ENCODE measurements at places on chromosomes 5 and 9. TPM values are rescaled to one million over a fixed set of nuclear protein-coding genes. Genes with fewer than 3 reads are reported as not detected.
A peak's percentile ranks its signal among the peaks of the same experiment; 100 is the strongest.

The PHF24 gene
- total RNA-seq: 0.93 TPM

The CEL gene
- total RNA-seq: 2.8 TPM

The TRIM7 gene
- total RNA-seq: 3.5 TPM

The PRSS3 gene
- total RNA-seq: not detected

The CTNNAL1 gene
- total RNA-seq: 36.6 TPM

The HK3 gene
- 36.2 TPM for total RNA-seq

The TMOD1 gene
- 57.8 TPM for total RNA-seq

The OGN gene
- 64.0 TPM for total RNA-seq

The ELAVL2 gene
- total RNA-seq: 0.05 TPM

The GPR150 gene
- total RNA-seq: 0.23 TPM

The GFRA3 gene
- 0.43 TPM for total RNA-seq

The GPX8 gene
- 26.1 TPM for total RNA-seq

- no peak for DNase-seq
These were observed 14.6 kb downstream of the PLEKHG4B start for GRCh38 chr5:106587-106986.

GRCh38 chr9:129437626-129438323, 183.1 kb downstream of the C9orf50 start:
- no peak for DNase-seq

DNA sequence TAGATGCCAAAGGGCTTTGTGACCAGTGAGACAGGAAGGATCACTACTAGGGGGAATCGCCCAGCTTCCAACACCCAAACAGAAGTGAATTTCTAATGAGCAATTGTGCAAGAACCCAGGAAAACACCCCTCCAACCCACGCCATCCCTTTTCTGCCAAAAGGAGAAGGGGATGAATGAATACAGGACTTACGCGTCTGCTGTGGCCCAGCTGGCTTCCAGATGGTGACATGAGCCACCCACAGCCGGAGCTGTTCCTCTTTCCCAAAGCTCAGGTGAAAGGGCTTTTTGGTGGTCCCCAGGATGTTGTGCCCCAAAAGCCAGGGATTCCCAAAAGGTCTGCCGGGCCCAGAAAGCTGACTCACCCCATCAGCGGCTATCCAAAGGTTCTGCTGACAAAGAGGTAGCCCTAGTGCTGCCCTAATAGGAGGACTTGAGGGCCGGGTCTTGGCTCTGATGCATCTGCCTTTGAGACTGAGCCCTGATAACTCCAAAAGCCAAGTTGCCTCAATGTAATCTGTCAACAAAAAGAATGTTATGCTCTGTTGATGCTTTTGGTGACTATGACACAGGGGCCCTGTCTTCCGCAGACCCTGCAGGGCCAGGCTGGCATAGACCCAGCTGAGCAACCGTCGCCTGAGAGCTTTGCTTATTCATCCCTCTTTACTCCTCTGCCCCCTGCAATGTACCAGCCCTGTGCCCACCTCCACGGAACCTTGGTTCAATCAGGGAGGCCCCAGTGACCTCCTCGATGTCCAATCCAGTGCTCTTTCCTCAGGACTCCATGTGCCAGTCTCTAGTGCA, 14.5 kb downstream of the GSN start:
- DNase-seq: peak; percentile 90

- peak; percentile 93 for DNase-seq
These were observed 931 bp downstream of the FAM219A start for GRCh38 chr9:34457266-34458012.

DNA sequence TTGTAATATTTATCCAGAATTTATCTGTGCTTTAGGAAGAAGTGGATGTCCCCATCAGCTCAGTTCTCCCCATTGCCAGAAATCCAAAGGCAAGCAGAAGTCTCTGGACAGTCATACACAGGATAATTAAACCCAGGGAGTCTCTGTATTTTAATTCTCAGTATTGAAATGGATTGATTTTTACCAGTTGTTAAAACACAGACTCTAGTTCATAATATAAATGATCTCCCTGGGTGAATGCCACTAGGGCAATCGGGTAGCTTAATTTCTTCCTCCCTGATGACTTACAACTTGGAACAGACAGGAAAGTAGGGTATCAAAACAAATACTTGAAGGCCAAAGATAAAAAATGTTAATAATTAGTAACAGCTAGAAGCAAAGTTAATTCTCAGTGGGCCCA, 66.5 kb upstream of the DAP start:
- DNase-seq: no peak

DNA sequence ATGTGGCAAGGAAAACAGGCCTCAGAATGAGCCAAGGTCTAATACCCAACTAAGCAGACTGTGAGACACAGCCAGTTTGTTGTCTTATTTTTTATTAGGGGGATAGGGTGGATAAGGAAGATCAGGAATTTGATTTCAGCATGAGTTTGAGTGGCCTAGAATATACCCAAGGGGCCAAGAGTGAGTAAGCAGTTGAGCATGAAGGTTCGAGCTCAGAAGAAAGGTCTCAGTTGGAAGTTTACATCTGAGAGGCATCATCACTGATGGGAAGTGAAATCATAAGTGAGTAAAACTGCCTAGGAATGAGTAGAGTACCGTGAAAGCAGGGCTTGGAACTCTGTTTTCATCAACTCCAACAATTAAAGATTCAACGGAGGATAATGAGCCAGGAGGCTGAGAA, 12.6 kb downstream of the PSMD5 start:
- DNase-seq: no peak

DNA sequence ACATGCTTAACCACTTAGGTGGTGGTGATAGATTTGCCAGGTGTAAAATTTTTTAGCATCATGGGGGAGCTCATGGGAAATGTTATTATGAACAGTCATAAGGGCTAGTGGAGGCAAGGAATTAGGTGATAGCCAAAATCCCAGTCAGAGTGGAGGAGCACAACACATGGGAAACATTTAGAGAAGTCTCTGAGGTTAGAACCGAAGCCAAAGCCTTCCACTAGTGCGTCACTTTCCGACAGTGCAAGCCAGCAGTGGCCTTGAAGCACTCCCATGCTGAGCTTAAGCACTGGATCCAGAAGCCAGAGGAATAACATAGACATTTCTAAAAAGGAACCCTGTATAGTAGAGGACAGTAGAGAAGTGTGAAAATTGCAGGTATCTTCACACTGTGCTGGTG, 101.5 kb upstream of the SNX2 start:
- peak; percentile 89 for DNase-seq

- no peak for DNase-seq
These were observed 791.7 kb upstream of the CDH10 start for GRCh38 chr5:25436452-25436851.

DNA sequence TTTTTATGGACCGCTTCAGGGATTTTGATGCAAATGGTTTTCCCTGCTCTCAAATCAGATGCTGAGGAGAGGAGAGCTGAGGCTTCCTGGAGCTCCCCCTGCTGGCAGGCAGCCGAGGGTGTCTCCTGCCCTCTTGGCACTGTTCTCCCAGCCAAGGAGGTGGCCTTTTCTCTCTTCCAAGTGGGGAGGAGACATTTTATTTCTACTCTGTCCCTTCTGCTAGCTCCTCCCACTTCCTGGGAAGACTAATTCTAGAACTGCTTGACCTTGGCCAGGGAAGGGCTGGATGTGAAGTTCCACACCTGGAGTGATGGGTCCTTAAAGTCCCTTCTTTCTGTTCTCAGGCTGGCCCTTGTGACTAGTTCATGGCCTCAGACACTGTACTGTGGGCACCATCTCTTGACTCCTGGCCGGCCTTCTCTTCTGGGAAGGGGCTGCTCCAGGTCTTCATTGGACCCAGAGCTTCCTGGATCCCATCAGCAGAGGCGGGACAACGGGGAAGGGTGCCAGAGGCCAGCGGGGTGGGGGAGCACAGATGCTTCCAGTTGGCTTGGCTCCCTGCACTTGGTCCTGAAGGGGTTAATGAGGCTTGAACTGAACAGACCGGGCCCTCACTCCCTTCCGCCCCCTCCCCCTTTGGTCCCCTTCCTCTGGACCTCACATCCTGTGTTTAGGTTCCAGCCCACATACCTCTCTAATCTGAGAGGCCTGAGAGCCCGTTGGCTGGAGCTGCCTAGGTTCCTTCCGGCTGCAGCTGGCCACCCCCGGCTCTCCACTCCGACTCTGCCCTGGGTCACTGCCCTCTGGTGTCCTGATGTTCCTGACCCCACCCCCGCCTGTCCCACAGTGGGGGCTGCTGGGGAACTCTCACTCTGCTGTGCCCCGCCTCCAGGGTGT, 32.1 kb downstream of the PTPA start:
- DNase-seq: peak; percentile 97

- no peak for DNase-seq
These were observed 95.9 kb downstream of the CDH9 start for GRCh38 chr5:26942481-26942880.

DNA sequence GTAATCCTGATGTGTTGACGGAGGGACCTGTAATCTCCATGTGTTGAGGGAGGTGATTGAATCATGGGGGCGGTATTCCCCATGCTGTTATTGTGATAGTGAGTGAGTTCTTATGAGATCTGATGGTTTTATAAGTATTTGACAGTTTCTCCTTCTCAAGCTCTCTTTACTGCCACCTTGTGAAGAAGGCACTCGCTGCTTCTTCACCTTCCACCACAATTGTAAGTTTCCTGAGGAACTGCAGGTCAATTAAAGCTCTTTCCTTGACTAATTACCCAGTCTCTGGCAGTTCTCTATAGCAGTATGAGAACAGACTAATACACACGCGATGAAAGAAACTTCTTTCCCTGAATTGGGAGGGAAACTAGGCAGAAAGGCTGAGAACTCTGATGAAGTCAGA, 141.1 kb upstream of the RAD23B start:
- DNase-seq: no peak

DNA sequence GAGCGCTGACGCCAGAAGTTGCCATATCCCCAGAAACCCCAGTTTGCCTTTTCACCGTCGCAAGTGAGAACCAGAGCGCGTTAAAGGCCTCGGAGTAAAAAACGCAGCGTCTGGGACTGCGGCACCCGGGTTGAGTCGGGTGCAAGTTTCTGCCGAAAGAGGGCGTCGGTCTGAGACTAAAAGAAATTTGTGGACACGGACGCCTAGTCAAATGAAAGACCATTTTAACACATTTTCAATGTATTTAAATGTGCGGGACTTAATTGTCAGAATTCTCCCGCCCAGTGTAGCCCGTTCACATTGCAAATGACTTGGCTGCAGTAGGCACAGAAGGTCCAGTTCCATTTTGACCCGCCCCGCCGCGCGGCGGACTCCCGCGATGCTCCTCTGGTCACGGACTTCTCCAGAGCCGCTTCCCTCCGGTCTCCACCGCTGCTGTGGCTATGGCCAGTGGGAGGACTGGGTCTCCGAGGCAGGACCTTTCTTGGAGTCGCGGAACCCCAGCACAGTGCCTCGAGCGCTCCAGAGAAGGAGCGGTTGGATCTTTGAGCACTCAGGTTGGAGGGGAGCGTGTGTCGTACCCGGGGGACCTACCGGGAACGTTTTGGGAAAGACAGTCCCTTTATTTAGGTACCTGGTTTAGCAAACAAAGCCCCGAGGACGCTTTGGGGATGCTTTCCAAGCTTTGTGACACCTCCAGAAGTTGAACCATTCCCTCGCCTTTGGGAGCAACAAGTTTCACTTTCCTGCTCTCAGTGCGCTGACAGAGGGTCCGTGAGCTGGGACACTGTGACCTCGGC, 1.2 kb upstream of the NPR3 start:
- peak; percentile 89 for DNase-seq

- no peak for DNase-seq
These were observed 5.4 kb downstream of the UBE2QL1 start for GRCh38 chr5:6453937-6454560.

DNA sequence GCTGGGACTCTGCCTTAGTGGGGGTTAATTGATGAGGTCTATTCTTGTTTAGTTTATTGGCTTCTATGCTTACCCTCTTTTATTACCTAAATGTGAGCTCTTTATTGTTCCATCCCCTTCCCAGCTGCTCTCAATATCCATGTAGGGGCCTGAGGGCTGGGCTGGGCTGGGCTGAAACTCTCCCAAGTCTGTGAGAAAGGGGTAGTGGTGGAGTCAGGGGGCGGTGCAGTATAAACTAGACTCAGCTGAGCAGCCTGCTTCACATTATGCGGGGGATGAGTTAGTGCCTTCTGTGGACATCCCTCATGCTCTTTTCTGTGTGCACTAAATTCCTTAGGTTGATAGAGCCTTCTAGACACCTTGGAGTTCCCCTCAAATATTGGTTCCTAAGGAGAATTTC, 451.8 kb upstream of the PTGER4 start:
- no peak for DNase-seq

GRCh38 chr9:108967916-108968315, 33.7 kb downstream of the ABITRAM start:
- no peak for DNase-seq

DNA sequence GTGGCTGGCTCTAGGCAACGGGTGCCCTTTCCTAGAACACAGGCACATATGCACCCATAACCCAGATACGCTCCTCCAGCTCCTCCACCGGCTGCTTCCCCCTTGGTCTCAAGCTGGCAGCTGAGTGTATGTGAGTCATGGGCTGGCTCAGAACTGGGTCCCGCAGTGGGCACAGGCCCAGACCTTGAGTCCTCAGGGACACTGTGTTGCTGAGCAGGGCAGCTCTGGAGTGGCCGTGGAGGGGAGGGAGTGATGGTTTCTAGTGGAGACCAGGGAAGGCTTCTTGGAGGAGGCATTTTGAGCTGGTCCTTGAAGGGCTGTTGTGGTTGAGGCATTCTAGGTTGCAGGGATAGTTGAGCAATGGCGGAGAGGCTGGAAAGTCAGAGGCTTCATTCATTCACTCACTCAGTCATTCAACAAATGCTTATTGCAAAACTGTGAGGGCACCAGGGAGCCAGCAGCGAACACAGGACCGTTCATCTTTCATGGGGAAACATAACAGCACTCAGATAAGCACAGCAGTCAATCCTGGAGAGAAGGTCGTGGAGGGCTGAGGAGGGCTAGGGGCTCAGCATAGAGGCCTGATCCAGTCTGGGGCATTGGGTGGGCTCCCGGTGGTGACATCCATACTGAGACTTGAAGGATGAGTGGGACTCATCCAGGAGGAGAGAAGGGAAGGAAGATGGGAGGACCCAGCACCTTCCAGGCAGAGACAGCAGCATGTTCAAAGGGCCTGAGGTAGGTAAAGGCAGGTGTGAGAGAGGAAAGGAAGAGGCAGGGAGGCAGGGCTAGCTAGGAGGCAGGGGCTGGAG, 2.4 kb downstream of the BBLN start:
- DNase-seq: no peak

- no peak for DNase-seq
These were observed 851.7 kb upstream of the DMAC1 start for GRCh38 chr9:8651070-8651845.

DNA sequence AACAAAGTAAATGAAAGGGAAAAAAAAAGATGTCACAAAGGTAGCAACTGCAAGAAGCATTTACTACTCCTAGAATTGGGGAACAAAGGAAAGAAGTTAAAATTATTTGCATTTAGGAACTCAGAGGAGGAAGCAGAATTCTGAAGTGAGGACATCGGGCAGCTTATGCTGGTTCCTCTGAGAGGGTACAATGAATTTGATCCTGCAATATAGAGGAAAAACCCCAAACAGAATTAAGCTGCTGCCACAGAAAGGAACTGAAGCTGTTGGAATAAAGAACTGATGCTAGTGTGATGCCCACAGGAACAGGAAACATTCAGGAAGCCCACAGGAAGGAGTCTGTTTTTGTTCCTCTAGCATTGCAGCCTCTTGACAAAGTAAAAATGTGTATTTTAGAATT, 22.3 kb upstream of the TBCA start:
- DNase-seq: no peak
